ENCODE measurements at places on chromosomes 16 and 17.
A peak's percentile ranks its signal among the peaks of the same experiment; 100 is the strongest.

DNA sequence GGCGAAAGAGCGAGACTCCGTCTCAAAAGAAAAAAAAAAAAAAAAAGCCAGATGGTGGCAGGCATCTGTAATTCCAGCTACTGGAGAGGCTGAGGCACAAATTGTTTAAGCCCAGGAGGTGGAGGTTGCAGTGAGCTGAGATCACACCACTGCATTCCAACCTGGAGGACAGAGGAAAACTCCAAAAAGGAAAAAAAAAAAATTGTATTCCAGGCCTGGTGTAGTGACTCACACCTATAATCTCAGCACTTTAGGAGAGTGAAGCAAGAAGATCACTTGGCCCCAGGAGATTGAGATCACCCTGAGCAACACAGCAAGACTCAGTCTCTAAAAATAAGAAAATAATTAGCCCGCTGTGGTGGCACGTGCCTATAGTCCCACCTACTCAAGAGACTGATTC lies 20.1 kb downstream of the HBQ1 start:
- DNase-seq = peak; percentile 5

- DNase-seq = no peak
Observed at GRCh38 chr17:8117367-8117979, 841 bp downstream of the ALOXE3 start.

- DNase-seq = no peak
Observed at GRCh38 chr17:44235583-44235936, 16.1 kb upstream of the UBTF start.

GRCh38 chr16:3065069-3065741 lies at the start of gene IL32:
Gene IL32 (plus strand): TSS chr16:3065640. CDS start chr16:3065812, 172 bp downstream.
- peak; percentile 7 for DNase-seq

- DNase-seq = no peak
Observed at GRCh38 chr17:48893646-48894508, 1.3 kb downstream of the ATP5MC1 start.

DNA sequence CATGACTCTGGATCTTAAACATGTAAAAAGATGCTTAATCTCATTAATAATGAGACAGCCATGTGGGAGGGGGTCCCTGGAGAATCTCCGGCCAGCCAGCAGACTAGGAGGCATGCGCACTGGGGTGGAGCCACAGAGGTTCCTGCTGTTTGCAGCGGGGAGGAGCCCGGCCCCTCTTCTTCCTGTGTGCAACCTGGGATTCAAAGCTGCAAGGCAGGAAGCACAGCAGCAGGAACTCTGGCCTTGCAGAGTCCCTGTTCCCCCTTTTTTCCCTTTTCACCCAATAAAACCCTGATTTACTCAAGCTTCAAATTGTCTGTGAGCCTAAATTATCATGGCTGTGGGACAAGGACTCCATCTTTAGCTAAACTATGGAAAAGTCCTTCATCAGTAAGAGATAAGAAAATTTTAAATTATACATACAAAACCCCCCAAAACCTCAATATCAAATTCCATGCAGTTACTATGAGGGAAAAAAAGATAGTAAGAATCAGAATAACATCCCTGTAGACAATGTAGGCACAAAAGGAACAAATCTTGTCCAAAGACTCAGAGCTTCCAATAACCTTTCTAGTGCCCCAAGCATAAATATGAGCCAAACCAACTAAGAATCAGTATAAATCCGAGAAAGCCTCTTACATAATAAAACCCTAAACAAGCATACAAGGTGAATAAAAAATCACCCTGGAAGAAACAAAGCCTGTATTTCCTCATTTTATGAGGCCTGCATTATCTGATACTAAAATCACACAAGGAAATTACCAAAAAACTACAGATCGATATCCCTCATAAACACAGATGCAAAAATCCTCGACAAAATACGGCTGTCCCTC lies 12.1 kb downstream of the CFDP1 start:
- DNase-seq = no peak

DNA sequence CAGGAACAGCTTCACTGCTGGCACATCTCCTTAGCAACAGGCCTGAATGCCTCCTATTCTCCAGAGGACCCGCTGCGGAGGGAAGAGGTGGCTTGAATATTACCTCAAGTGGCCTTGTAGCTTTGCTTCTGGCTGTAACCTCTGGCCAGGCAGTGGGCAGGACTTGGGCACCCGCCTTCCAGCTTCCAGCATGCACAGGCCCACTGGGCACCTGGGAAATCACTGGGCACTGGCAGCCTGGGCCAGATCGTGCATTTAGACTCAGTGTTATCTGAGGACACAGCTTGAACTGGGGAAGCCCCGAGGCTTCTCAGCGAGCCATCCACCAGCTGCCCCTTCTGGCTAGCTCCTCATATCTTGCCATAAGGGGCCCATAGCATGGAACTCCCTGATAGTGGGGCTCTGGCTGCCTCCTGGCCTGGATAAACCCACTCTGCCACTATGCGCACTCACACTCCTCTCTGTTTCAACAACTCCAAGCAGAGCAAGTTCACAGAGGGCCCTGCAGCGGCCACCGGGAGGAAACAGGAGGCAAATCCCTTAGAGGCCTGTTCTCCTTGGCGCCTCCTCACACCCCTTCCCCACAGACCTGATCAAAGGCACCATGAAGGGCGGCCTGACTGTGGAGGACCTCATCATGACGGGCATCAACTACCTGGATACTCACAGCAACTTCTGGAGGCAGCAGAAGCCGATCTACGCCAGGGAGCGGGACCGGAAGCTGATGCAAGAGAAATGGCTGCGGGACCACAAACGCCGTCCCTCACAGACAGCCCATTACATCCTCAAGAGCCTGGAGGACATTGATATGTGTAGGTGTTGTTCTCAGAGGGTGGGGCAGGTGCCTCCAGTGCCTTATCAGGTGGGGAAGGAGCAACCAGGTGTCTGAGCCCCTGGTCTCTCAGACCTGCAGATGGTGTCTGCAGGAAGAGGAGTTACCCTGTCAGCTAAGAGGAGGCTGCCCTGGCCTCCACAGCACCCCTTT lies 7.8 kb downstream of the ODAD4 start:
- no peak for DNase-seq

GRCh38 chr16:70600730-70601129 lies 45.6 kb upstream of the IL34 start:
- DNase-seq = no peak

- no peak for DNase-seq
Observed at GRCh38 chr17:5127910-5128309, 12.1 kb downstream of the USP6 start.

- DNase-seq = no peak
Observed at GRCh38 chr17:63450551-63450950, 4.4 kb upstream of the CYB561 start.

DNA sequence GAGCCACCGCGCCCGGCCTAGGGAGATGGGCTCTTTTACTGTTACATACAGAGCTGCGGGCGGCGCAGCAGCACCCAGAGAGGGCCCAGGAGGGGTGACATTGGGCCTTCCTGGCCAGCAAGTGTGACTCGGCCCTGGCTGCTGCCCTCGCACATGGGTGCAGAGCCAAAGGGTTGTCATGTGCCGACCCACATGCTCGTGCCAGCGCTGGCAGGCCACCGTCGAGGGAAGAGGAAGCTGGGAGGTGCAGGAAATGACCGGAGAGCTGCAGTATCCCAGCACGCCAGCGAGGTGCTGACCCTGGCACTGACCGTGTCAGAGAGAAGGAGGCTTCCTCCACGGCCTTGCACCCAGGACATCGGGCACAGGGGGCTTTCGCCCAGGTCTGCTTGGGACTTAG lies 8.0 kb downstream of the ENDOV start:
- DNase-seq = no peak

DNA sequence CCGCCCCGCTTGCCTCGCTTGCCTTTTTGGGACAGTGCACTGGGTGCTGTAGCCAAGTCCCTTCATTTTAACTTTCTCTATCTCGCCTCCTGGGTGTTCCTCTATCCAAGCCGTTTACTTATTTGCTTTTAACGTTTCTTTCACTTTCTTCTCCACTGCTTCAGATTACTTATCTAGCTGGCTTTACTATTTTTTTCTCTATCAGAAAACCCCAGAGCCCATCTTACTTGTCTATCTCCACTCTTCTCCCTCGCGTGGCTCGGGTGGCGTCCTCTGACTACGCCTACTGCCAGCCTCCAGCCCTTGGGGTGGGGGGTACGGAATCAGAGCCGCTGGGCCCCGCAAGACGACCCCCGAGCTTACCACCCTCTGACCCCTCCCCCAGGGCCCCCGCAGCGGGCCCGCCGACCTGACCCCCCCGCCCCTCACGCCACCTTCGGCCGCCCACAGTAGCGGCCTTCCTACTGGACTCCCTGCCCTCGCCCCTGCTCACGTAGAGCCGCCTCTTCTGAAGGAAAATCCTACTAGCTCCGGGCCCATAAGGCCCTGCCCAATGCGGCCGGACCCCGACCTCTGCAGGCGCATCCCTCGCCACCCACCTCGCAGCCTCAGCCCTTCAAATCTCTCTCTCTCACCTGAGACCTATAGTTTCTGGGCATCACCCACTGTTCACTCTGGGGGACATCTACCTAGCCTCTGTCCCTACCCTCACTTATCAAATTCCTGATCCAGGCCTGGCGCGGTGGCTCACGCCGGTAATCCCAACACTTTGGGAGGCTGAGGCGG lies 1.0 kb upstream of the SLC12A4 start:
- no peak for DNase-seq

- no peak for DNase-seq
Observed at GRCh38 chr17:75088465-75089417, 987 bp downstream of the SLC16A5 start.

GRCh38 chr16:78098087-78098486 lies 1.4 kb upstream of the WWOX start:
- DNase-seq = no peak

DNA sequence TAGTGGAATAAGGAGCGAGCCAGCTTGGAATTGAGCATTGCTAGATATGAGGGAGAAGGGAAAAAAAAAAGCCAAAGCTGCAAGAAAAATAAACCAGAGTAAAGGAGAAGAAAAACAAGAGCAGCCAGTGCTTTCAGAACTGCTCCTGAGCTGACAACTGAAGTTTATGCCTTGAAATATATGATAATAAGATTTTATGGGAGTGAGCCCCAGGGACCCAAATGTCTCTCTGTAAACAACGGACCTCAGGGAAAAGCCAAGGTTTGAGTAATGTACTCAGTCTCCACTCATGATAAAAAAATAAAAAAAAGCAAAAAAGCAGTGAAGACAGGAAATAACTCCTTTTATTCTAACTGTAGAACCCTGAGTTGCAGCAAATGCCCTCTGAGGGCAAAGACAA lies 132.6 kb downstream of the SNX11 start:
- no peak for DNase-seq

GRCh38 chr16:1027501-1027815 lies 45.1 kb upstream of the SSTR5 start:
- DNase-seq = no peak

DNA sequence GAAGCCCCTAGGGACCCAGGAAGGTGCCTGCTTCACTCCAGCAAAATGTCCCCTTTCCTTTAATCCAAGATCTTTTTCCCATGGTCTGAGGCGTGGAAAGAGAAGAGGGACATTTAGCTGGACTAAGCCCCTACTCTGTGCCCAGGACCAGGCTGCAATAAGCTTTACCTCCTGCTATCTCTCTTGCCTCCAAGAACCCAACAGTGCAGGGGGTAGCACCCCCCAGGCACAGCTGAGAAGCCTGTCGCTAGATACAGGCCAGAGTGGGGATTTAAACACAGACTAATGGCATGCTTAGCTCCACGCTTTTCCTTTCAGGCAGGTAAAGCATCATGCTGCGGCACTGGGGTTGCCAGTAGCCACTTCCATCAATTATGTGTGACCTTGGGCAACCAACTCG lies 24.5 kb upstream of the CCL1 start:
- DNase-seq = no peak

- no peak for DNase-seq
Observed at GRCh38 chr16:73725156-73725555, 571.5 kb upstream of the PSMD7 start.

- DNase-seq = no peak
Observed at GRCh38 chr16:46885960-46886763, 2.0 kb downstream of the GPT2 start.

DNA sequence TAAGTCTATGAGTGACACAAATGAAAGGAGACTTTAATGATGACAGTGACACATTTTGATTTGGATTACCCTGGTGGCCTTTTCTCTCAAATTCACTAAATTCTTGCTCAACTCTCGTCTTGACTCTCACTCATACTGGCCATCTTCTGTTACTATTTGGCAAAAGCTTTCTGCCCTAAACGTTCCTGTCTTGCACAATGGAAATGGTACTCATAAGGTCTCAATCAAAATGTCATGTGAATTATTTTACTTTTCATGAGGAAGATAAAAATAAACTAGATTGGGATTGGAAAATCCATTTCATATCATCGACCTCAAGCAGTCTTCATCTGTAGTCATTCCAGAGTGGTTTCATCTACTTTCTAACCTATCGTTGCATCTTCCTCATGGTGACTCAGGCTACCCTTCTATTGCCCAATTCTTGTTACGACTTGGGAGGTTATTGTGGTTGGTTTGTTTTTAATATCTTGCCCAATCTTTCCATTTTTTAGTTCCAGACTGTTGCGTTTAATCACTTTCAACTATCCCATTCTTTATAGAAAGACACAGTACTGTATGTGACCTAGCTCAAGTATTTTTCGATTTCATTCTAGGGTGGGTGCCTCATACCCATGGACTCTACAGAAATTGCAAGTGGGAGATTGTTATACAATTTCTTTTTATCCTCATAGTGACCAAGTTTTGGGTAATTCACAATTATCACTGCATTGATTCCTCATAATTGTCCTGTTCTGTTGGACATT lies 317.2 kb upstream of the KCNJ16 start:
- no peak for DNase-seq

DNA sequence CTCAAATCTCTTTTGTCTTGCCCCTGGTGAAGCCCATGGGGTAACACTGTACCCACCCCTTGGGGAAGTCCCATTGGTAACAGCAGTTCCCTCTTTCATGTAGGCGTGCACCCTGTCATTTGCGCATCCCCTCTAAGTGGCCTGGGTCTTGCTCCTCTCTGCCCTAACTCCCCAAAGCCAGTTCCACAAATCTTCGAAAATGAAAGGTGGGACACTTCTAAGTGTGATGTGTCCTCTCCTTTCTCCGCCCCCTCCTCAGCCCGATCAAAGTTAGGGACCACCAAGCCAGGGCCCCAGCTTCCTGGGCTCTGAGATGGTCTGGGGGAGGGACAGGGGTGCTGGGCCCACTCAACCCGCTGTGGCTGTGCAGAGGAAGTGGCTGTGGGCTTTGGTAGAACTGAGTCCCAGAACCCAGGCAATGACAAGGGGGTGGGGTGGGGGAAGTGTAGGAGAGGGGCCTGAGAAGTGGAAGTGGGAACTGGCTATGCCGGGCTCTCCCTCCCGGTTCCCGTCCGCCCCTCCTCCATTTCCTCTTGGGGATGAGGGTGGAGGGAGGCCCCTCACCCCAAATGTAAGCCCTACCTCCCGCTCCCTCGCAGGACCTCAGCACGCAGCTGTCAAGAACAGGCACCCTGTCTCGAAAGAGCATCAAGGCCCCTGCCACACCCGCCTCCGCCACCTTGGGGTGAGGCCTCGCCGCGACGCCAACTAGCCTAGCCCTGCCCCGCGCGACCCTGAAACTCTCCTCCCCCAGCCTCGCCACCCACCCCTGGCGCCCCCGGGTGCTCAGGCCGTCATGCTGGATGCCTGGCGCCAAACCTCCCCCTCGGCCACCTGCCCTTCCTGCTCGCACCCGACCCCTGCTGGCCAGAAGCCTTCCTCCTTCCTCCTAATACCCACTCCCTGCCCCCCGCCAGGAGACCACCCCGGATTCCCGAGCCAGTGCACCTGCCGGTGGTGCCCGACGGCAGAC lies 8.7 kb downstream of the ABI3 start:
- DNase-seq = no peak
